ENCODE measurements at places on chromosomes 7 and 10.

- peak; percentile 63 for DNase-seq
These were observed 86.9 kb downstream of the JAZF1 start for GRCh38 chr7:28093623-28094232.

DNA sequence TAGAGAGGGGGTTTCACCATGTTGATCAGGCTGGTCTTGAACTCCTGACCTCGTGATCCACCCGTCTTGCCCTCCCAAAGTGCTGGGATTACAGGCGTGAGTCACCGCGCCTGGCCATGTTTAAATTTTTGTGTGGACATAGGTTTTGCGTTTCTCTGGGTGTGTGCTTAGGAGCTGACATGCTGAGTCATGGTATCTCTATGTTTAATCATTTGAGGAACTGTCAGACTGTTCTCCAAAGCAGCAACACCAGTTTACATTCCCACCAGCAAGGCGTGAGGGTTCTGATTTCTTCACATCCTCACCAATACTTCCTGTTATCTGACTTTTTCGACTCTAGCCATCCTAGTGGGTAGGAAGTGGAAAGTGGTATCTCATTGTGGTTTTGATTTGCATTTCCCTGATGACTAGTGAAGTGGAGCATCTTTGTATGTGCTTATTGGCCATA is 153.7 kb downstream of the DNAJB6 start:
- DNase-seq, result no peak

- no peak for DNase-seq
These were observed 60.2 kb downstream of the ZNF467 start for GRCh38 chr7:149713061-149713730.

GRCh38 chr7:119935418-119936025 is 337.5 kb upstream of the KCND2 start:
- DNase-seq, result no peak

DNA sequence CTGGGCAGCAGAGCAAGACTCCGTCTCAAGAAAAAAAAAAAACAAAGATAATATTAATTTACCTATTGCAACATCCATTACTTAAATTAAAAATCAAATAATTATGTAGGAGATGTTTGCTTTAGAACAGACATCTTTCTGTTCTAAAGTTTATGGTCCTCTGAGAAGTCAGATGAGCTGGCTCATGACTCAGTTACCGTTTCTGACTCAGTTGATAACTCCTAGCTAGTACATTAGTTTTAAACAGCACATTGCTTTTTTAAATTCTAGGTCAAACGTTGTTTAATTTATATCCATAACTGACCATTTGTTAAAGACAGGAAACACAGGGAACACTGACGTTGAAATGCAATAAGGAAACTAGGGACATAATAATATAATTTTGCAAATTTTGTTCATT is 162.7 kb downstream of the ETV1 start:
- DNase-seq, result no peak

- DNase-seq, result no peak
These were observed 39.2 kb downstream of the ELMO1 start for GRCh38 chr7:37409461-37409860.

- no peak for DNase-seq
These were observed 545.9 kb downstream of the REEP3 start for GRCh38 chr10:64067009-64067606.

DNA sequence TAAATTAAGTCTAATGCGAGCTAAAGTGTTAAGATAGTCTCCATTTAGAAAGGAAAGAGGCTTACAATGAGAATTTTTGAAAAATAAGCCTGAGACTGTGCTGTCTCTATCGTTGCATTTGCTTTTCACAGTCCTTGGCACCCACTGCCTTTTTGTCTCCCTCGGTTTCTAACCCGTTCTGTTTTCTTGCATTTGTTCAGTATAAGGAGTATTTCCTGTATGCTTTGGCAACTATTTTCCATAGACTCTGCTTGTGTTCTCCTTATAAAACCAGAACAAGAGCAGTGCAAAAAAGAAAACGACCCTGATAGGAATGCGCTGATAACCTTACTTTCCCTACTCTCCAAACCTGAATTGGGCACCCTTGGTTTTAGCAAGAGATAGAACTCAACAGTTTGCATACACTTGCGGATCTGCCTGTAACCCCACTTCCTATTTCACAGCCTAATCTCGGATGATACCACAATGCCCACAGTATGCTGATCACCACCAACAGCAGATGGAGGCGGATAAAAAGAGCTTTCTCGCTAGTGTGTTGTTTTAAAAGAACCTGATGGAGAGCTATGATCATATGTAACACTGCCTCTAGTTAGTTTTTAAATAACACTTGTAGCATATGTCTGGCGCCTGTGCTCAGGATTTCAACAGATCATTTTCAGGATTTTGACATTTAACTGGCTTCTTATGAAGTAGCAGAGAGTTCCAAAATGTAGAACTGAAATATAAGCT is 1.6 kb upstream of the ARHGAP12 start:
- no peak for DNase-seq

DNA sequence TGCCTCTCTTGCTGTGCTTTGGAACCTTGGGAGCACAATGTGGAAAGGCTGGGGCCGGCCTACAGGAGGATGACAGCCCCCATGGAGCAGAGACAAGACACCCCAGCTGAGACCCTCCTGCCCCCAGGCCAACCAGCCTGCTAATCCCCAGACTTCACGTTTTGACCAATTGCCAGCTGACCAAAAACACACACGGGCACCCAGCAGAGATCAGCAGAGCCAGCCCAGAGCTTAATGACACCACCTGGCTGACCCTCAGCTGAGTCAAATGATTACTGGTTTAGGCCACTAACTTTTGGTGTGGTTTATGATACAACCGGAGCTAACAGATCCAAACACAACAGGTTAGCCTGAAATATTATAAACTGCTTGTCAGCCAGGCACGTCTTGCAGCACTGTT is 111.2 kb upstream of the KIF5B start:
- DNase-seq, result no peak

DNA sequence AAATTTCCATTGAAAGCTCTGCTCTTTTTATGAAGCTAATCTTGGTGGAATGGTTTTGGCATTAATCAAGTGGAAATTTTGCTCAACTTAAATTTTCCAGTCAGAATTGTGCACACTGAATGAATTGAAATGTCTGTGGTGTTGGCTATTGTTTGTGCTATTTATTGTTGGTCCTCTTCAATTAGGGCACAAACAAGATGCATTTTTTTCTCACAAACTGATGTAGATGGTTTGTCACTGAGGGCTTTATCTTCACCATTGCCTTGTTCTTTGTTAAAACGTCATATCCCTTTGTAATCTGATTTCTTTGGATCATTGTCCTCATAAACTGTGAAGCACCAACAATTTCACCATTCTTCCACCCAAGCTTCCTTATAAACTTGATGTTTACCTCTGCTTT is 152.1 kb upstream of the RHOBTB1 start:
- no peak for DNase-seq

- no peak for DNase-seq
These were observed 8.0 kb upstream of the FRA10AC1 start for GRCh38 chr10:93710333-93710909.

DNA sequence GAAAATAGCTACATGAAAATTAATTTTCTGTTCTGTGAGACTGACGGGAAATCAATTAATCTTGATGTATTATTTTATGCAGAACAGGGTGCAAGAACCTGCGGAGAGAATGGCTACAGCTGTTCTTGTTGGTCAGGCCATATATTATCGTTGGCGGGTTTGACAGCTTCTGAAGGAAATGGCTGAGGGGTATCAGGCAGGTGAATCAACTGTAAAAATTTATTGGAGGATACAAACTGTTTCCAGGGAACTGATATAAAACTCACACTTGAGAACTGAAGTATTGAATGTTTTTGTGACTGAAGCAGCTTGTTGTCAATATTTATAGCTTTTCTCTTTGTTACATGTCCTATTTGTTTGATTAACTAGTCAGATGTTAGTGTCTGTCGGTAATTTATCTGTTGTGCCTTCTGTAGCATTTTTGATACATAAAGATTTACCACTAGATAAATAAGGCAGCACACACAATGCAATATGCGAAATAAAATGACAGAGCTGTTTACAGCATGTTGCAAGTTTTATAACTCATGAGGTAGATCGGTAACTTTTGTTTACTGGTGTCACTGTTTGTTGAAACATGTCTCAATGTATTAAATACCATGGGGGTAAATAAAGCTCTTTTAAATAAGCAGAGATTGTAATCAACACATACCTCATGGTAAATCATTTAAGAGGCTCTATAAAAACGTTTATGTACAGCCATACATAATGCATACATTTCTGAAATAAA is 308.2 kb downstream of the LRMDA start:
- DNase-seq, result no peak

GRCh38 chr7:83695128-83695960 is 46.4 kb upstream of the SEMA3E start:
- no peak for DNase-seq
